ENCODE measurements at places on chromosomes 2 and 18.
A peak's percentile ranks its signal among the peaks of the same experiment; 100 is the strongest.

DNA sequence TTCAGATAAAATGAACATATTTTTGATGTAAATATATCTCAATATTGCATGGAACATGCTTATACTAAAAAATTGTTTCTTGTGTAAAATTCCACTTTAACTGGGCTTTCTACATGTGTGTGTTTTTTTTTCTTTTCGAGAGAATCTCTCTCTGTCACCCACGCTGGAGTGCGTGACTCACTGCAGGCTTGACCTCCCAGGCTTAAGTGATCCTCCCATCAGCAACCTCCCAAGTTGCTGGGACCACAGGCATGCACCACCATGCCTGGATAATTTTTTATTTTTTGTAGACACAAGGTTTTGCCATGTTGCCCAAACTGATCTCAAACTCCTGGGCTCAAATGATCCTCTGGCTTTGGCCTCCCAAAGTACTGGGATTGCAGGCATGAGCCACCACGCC, 254.6 kb downstream of the LOXHD1 start:
- no peak for DNase-seq

DNA sequence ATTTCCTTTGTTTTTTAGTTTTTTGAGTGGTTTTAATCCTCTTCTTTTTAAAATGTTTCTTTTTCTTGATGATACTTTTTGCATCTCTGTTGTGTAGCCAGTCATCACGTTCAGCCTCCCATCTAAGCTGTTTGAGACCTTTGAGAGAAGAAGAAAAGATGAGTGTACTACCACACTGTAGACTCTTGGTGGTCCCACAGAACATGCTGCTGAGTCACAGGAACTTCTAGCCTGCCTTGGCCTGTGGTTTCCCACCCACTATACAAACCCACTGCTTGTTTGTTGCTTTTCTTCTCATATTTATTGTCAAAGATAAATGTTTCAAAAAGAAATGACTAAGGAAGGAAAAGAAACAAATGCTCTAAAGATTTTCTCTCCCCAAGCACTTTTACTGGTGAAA, 5.5 kb downstream of the CEBPZOS start:
- DNase-seq: peak; percentile 13

DNA sequence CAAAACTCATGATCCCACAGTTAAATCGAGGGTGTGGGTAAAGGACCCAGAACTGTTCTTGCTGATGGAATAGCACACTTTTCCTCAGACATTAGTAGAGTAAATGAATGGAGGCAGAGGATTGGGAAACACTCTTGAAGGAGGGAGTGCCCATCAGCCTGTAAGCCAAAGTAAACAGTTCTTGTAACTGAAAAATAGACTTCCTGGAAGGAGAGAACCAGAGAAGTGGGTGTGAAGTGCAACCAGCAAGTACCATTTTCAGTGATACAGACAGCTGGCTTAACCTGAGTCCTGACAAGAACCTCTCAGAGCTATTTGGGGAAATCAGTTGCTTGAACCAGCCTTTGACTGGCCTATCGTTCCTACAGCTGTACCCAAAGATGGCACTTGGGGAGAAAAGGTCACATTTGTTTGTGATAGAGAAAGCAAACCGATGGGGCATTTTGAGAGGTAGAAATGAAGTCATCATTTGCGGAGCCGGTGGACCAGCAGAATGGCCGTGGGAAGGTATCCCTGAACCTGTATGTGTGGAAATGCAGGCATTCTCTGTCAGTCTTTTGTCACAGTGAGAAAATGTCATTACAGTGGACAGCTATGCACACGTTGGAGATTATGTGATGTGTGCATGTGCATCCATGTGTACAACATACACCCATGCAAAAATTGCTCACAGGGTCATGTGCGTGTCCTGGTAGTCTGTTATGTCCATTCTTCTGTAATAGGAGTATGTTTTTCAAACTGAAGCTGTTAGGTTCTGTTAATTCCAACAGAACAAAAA, 17.8 kb downstream of the CRIM1 start:
- no peak for DNase-seq

GRCh38 chr2:128545085-128545484, 226.4 kb upstream of the HS6ST1 start:
- no peak for DNase-seq

GRCh38 chr2:63614983-63615945, 26.5 kb downstream of the MDH1 start:
- DNase-seq: no peak

- no peak for DNase-seq
These were observed 249.5 kb upstream of the FN1 start for GRCh38 chr2:215685238-215685990.

- no peak for DNase-seq
These were observed 292.6 kb downstream of the SLC8A1 start for GRCh38 chr2:40159333-40159732.

DNA sequence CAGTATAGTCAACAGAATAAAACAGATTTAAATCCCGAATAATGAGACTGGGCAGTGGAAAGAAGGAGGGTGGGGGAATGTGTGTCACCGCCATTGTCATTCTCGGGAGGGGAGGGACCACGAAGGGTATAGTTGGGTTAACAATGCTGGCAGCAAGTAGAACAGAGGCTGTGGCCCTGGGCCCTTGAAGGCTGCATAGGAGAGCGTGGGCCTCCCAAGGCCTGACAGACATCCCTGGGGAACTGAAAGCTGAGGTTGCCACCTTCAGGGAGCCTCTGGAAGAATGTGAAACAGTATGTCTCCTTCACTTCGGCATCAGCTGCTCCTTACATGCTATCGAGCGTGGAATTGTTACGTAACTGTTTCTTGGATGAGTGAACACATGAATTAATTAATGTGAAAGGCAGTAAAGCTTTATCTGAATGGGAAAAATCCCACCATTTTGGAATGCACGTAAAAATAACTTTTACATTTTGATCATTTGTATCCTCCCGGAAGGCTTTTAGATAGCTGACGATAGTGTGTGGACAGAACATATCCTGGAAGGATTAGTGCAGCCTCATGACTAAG, 92.8 kb upstream of the TTC39C start:
- DNase-seq: no peak

- DNase-seq: no peak
These were observed 73.8 kb upstream of the TXNDC2 start for GRCh38 chr18:9811978-9812377.

DNA sequence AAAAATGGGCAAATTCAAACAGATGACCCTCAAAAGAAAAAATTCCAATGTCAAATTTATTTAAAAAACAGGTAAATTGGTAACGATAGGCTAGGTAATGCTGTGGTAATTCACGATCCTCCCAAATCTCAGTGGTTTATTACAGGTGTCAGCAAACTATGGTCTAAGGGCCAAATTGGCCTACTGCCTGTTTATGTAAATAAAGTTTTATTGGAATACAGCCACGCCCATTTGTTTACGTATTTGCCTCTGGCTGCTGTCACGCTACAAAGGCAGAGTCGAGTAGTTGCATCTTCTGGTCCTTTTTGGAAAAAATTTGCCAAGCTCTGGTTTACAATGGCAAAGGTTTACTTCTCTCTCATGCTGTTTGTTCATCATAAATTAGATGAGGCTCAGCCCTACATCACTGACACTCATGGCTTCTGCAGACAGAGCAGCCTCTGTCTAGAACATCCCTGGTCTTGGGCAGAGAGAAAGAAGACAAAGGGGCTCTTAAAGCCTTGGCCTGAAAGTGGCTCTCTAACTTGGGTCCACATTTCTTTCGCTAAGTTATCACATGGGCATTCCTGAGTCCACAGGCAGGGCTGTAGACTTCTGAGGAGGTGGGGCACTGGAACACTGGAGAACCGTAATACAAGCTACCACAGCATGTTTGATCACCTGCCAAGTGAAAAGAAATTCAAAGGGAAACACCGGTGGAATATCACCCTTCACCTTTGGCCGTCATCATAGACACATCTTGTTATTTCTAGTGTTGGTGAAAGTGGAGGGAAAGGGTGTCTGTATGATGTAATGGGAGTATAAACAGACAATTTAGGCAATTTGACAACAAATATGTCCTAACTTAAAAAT, 34.8 kb downstream of the SP110 start:
- DNase-seq: no peak

- DNase-seq: no peak
These were observed 4.9 kb downstream of the TANC1 start for GRCh38 chr2:158973116-158973956.

DNA sequence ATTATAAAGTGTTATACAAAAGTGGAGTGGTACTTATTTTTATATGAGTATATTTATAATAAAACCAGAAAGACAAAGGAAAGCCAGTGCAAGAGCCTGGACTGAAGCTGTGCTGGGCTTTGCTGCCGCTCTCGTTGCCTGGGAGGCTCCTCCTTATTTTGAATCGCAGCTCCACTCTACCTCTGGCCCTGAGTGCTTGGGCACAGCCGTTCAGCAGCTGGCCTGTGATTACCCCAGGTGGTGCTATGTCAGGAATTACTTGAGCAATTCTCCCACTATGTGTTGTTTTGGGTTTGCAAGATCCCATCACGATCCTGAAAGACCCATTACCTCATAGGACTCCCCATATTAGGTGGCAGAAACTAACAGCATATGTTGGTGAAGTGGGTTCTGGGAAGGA, 53.0 kb upstream of the LCLAT1 start:
- no peak for DNase-seq

GRCh38 chr18:50044402-50044801, 150.5 kb downstream of the MYO5B start:
- no peak for DNase-seq

DNA sequence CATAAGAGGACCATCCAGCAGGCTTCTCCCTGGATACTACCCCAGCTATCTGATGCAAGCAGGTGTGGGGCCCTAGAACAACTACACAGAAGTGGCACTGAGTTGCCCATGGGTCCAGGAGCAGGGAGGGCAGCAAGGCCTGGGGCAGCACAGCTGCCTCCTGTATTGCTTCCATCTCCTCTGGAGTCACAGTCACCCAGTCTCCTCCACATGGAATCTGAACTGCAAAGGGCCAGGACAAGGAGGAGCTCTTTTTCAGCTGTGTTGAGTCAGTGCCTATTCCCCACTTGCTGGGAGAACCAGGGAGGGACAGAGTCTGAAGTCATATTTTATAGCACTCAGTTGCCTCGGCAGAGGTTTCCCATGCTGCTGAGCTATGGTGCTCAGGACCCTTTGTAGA, 67.9 kb upstream of the ALPP start:
- DNase-seq: no peak

All from activated naive CD4-positive, alpha-beta T cell treated with anti-CD3 and anti-CD28 coated beads for 36 hours (primary cell).